Activated CD4-positive, alpha-beta T cell treated with anti-CD3 and anti-CD28 coated beads for 36 hours (primary cell): ENCODE measurements at places on chromosomes 1 and 21. TPM values are rescaled to one million over a fixed set of nuclear protein-coding genes. Genes with fewer than 3 reads are reported as not detected.

Gene ACKR1
- total RNA-seq, result not detected

Gene VAV3
- 1.3 TPM for total RNA-seq

Gene LGR6
- 0.09 TPM for total RNA-seq

Gene RHBG
- not detected for total RNA-seq

Gene RBM34
- 126 TPM for total RNA-seq

Gene FAM177B
- total RNA-seq, result not detected

Gene MYBPHL
- not detected for total RNA-seq

Gene GJA4
- total RNA-seq, result not detected

Gene GJA8
- not detected for total RNA-seq

Gene IL19
- not detected for total RNA-seq

Gene SLC1A7
- not detected for total RNA-seq

Gene SPRR2E
- not detected for total RNA-seq

Gene TMEM52
- total RNA-seq, result 0.88 TPM

Gene SYT6
- total RNA-seq, result not detected

Gene AXDND1
- 0.47 TPM for total RNA-seq

Gene SEC16B
- total RNA-seq, result not detected

Gene TPTE
- not detected for total RNA-seq

Gene SLC44A5
- not detected for total RNA-seq

Gene ANGPTL3
- not detected for total RNA-seq

Gene FMO5
- total RNA-seq, result 0.53 TPM

Gene BARHL2
- total RNA-seq, result not detected

Gene LCE1A
- total RNA-seq, result not detected

Gene SLC45A1
- 0.48 TPM for total RNA-seq

Gene CADM3
- not detected for total RNA-seq

Gene CLDN8
- not detected for total RNA-seq

Gene FCAMR
- total RNA-seq, result not detected

Gene NPHS2
- not detected for total RNA-seq

Gene ACBD3
- 20.2 TPM for total RNA-seq

Gene GPR89B
- total RNA-seq, result 21.1 TPM

Gene EPHA10
- 0.51 TPM for total RNA-seq

Gene RSPH1
- 0.21 TPM for total RNA-seq

Gene CBS
- 98.5 TPM for total RNA-seq

Gene DCLRE1B
- total RNA-seq, result 18.2 TPM

Gene GBP4
- total RNA-seq, result 30.8 TPM

Gene KCNA2
- 0.37 TPM for total RNA-seq

Gene PKN2
- 24.9 TPM for total RNA-seq

Gene CD53
- total RNA-seq, result 244 TPM
